ENCODE measurements at places on chromosomes 5 and 9.

DNA sequence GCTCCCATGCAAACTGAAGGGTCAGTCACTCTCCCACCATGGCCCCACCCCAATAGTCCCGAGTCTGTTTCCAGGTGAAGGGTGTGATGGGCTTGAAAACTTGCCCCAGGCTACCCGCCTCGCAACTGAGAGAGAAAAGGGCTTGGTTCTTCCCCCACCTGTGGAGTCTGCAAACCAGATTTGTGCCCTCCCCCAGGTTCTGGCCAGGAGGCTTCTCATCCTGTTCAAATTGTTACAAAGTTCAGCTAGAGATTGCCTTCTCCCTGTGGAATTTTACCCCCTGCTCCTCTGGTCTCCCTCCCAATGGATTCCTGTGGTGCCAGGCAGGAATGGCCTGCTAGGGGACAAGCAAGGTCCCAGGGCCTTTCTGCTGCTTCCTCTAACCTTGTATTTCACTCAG, 93.1 kb upstream of the ACO1 start:
- no peak for DNase-seq

- DNase-seq: no peak
Measured at GRCh38 chr5:172421020-172421419, 33.3 kb downstream of the SH3PXD2B start.

DNA sequence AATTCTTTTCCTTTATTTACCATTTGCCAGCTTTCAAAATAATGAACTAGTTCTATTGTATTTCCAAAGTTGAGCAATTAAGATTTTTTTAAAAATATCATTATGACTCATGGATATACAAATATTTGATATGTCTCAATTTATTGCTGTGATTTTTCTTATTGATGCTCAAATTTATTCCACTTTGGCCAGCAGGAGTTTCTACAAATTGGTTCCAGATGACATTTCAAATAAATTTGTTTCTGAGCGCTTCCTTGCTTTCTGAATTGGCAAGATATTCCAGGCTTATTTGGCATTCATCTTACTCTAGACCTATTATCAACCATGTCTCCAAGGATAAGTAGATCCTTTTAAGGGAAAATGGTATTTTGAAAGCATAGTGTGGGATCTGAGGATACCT, 58.5 kb upstream of the TJP2 start:
- DNase-seq: no peak

DNA sequence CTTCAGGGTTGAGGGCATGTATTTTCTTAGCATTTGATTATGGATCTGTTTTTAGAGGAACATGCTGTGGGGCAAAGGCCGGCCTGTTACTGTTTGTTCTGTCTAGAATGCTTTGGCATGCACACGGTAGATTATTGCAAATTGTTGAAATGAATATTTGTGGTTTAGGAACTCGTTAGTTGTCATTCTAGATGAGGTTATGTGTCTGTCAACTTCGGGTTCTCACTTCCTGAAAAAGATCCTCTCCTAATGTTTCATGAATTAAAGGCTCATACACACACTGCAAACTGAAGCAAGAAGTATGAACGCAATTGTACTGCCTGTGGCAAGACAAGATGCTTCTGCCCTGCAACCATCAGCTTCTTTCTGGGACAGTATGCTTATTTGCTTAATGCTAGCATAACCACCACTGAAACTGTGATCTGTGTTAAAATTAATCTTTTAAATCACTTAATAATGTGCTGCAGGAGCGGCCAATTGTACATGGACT, 99.6 kb downstream of the BASP1 start:
- DNase-seq: peak; percentile 82

- DNase-seq: no peak
Measured at GRCh38 chr5:171595801-171596231, 176.4 kb downstream of the FGF18 start.

GRCh38 chr9:6920041-6920440, 162.3 kb downstream of the KDM4C start:
- DNase-seq: no peak

DNA sequence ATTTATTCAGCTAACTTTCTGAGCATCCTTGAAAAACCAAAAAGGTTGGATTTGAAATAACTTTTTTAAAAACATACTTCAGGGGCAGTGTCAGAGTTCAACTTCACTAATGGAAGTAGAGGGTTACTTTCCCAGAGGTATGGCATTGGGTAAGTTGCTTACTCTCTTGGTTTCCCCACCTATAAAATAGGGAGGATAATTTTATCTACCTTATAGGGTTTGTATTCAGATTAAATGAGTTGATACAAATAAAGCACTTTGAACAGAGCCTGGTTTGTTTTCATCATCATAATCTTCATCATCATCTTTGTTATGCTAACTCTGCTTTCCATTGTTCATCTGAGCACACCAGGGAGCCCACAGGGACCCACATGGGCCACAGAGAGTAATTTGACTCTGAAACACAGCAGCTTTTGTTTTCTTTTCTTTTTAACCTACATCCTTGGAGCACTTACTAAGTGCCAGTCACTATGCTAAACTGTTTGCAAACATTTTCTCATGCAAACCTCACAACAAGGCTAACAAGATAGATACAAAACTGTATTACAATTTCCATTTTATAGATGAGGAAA, 179.1 kb upstream of the SLC24A2 start:
- no peak for DNase-seq

DNA sequence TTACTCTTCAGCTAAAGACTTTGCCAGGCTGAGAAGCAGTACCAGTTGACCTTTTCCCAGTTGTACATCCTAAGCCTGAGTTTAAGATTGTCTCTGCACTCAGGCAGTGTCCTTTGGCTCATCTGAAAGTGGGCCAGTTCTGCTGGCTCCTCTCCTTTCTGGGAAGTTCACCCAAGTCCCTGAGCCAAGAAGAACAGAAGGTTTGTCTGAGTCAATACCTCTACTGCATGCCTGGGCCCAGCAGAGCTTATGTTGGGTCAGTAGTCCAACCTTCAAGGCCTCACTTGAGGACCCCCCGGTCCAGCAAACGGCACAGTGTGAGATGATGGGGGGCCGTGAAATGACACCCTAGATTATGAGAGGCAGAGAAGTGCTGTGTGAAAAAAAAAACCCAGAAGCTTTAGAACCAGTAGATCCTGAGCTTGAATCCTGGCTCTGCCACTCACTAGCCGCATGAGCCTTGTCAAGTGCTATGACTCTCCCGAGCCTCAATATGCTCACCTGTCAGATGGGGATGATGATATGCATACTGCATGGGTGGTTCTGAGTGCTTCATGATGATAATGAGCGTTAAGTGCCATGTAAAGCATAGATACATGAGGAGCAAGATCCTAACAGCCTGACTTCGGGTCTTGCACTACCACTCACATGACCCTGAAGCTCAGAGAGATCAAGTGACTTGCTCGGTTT, 156.0 kb downstream of the MACROH2A1 start:
- DNase-seq: no peak

DNA sequence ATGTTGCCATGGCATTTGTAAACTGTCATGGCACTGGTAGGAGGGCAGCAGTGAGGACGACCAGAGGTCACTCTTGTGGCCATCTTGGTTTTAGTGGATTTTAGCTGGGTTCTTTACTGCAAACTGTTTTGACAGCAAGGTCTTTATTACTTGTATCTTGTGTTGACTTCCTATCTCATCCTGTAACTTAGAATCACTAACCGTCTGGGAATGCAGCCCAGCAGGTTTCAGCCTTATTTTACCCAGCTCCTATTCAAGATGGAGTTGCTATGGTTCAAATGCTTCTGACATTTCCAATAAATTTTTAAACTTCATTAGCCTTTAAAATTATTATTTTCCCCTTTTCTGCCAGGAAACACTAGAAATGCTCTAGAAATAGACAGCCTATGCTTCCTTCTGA, 839.1 kb downstream of the NR2F1-AS1 start:
- no peak for DNase-seq

- DNase-seq: no peak
Measured at GRCh38 chr5:96569770-96570169, 92.4 kb upstream of the CAST start.

DNA sequence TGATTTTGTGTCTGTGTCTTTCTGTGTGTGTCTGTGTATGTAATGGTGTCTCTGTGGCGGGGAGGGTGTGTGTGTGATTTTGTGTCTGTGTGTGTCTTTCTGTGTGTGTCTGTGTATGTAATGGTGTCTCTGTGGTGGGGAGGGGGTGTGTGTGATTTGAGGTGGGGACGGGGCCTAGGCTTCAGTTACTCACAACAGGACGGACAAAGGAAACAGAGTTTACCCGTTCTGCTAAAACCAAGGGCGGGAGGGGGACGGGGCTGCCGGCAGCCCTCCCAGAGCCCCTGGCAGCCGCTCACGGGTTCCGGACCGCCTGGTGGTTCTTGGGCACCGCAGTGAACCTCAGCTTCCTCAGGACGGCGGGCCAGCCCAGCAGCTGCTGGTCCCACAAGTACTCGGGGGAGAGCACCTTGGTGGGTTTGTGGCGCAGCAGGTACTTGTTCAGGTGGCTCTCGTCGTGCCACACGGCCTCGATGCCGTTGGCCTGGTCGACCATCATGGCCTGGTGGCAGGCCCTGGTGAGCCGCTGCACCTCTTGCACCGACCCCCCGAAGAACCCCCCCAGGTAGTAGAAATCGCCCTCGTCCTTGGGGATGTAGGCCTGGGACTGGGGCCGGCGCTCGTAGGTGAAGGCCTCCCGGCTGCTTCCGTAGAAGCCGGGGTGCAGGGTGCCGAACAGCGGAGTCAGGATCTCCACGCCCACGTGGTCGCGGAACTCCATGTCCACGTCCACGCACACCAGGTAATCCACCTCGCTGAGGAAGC, 19.4 kb downstream of the ABO start:
- no peak for DNase-seq

- DNase-seq: no peak
Measured at GRCh38 chr5:158635565-158635964, 464.2 kb downstream of the EBF1 start.

GRCh38 chr9:121955649-121956048, 137.5 kb downstream of the TTLL11 start:
- DNase-seq: no peak

GRCh38 chr5:142486581-142486980, 161.8 kb upstream of the SPRY4 start:
- no peak for DNase-seq

GRCh38 chr9:106801816-106802215, 61.1 kb upstream of the ZNF462 start:
- no peak for DNase-seq

GRCh38 chr9:23829580-23830475, 3.8 kb upstream of the ELAVL2 start:
- DNase-seq: no peak

GRCh38 chr9:14783358-14783757, 60.8 kb upstream of the CER1 start:
- no peak for DNase-seq
